ENCODE measurements at places on chromosomes 6 and 20. TPM values are rescaled to one million over a fixed set of nuclear protein-coding genes. Genes with fewer than 3 reads are reported as not detected.

- DNase-seq, result no peak
These were observed 1199.8 kb upstream of the MAP3K7 start for GRCh38 chr6:91786474-91787184.

DNA sequence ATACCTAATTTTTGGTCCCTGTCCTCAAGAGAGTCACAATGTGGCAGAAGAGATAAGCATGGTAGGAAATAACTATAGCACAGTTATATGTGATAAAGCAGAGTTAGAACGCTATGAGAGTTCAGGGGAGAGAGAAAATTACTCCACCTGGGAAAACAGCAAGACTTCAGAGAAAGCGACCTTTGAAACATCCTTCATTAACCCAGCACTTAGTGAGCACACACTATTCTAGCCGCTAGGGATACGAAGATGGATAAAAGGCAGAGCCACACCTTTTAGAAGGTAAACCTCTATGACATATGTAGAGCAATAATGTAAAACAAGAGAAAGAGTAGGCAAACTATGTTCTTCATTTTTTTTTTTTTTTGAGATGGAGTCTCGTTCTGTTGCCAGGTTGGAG lies 264.3 kb downstream of the PTPRK start:
- no peak for DNase-seq

DNA sequence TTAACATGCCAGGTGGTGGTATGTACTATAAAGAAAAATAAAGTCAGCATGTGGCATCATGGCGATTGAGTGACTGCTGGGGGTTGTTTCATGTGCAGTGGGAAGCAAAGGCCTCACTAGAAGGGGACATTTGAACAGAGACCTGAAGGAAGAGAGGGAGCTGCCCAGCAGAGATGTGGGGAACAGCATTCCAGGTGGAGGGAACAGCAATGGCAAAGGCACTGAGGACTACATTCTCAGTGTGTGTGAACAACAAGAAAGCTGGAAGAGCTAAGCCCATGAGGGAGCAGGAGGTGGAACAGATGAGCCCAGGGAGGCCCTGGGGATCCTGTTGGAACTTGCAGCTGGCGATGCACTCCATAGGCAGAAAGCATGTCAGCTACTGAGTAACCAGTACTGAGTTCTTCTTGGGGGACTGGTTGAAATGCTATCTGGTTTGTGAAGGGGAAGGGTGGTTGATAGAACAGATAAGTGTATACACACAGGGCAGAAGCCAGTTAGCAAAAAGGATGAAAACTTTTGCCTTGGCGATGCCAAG lies 29.2 kb downstream of the NOX3 start:
- DNase-seq, result no peak

GRCh38 chr6:144657691-144658090 lies 372.6 kb downstream of the UTRN start:
- DNase-seq, result peak; percentile 64

Gene SAMD5
- total RNA-seq, result 6.9 TPM

DNA sequence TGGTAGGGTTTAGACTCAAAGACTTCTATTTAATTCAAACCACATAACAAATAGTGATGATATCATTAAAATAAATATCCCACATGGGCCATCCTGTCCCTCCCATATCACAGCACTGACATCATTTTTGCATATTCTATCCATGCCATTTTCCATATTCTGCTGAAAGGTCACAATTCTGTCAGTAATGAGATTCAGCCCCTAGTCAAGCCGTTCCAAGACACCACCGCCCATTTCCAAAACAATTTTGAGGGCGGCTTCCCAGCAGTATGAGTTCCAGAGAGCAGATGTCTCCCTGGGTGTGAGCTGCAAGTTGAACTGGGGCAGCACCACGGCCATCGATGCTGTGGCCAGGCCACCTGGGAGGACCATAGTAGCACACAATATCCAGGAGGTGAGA lies 65.1 kb upstream of the PLEKHG1 start:
- DNase-seq, result no peak

Gene GPR6
- total RNA-seq, result not detected

- no peak for DNase-seq
These were observed 118.1 kb upstream of the PRDM1 start for GRCh38 chr6:105967917-105968602.

Gene CST7
- not detected for total RNA-seq

- DNase-seq, result no peak
These were observed 9.2 kb upstream of the SDCBP2 start for GRCh38 chr20:1338096-1338495.

- no peak for DNase-seq
These were observed 19.1 kb downstream of the GABRR2 start for GRCh38 chr6:89295981-89296380.

DNA sequence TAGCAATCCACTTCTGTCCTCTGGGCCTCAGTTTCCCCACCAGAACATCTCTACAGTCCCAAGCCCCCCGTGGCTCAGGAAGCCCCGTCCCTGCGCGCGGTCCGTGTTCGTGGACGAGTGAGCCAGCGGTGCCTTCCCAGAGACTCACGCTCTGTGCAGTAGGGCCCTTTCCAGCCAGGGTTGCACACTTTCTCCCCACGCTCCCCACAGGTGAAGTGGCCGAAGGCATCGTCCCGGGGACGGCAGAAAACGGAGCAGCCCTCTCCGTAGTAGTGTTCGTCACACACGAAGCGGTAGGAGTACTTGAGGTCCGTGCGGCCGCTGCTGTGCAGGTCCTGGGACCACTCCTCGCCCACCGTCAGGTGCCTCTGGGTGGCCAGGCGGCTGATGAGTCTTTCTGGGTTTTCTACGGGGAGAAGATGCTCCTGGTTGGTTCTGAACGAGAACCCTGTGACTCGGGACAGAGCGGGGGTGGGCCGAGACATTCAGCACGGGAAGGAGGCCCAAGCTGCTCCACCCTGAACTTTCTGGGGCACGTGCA lies 2.7 kb downstream of the DLL1 start:
- no peak for DNase-seq

- no peak for DNase-seq
These were observed 20.9 kb downstream of the TSHZ2 start for GRCh38 chr20:52993076-52993475.

Gene SLC26A8
- not detected for total RNA-seq

Gene LKAAEAR1
- 25.2 TPM for total RNA-seq

- no peak for DNase-seq
These were observed 52.5 kb downstream of the MAFB start for GRCh38 chr20:40636486-40636885.

DNA sequence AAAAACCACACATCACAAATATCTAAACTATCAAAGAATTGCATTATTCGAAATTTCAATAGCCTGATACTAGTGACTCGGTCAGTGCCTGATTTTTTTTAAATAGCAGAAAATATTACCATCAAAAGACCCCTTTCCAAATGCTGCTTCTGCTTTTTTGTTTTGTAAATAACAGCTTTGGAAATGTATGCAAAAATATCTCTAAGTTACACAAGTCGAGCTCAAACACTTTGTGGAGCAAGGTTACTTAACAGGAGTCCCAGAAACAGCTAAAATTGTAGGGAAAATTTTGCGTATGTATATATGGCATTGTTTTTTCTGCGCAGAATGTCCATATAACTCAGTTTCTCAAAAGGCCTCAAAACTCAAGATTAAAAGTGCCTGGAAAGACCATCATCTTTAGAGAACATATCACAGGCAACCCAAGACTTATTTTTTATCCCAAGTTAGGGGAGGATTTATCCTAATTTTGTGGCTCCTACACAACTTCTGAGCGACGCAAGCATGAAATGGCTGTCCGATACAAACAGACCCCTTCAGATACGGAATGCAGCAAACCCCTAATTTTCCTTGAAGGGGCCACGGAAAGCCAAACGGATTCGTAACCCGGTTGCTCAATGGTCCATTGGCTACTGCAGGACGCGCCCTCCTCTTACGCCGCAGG lies 1.3 kb downstream of the CEP85L start:
- peak; percentile 34 for DNase-seq

DNA sequence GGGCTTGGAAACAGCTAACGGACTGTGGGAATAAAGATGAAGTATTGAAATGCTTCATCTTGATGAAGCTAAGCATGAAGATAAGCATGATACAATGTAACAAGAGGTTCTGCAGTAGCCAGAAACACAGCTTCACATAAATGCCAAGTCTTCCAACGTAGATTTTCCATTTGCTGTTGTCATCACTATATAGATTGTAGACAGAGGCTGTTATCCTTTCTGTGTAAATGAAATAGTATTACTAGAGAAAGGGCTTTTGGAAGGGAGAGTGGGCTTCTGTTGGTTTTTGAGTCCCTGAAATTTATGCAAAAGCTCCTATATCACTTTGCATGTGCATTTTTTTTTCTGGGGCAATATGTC lies 649.0 kb downstream of the RNF144B start:
- no peak for DNase-seq

Gene CAP2
- total RNA-seq, result 16.5 TPM

DNA sequence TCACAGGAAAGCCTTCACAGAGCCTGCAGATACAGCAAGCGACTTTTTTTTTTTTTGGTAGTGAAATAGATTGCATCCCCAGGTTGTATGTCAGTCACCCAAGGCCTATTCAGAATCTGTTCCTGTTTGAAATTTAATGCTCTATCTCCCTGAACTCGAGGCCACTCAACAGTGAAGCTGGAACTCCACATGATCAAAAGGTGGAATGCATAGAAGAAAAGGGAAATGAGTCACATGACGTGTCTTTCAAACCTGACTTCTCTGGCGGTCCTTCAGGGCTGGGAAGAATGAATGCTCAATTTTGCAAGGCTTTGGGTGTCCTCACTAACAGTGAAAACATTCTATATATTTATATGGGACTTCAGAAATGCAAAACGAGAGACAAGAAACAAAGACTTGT lies 88.4 kb upstream of the B3GAT2 start:
- DNase-seq, result no peak

Gene SLCO4A1
- 65.5 TPM for total RNA-seq

DNA sequence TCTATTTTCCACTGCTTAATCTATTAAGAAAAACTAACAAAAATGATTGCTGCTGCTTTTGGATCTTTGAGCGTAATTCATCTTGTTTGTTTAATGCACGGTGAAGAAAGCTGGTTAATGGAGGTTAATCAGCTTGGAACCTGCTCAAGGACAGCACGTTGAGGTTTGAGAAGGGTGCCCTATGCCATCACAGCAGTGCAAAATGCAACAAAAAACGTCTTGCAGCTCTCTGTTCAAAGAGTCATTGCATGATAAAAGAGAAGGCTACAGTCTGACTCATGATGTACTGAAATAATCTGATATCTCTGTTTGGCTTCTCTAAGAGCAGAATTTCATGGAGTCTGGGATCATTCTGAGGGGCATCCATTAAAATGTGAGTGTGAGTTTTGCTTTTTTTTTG lies 80.6 kb upstream of the PREP start:
- DNase-seq, result no peak

GRCh38 chr20:40778894-40779496 lies 90.0 kb upstream of the MAFB start:
- DNase-seq, result no peak

DNA sequence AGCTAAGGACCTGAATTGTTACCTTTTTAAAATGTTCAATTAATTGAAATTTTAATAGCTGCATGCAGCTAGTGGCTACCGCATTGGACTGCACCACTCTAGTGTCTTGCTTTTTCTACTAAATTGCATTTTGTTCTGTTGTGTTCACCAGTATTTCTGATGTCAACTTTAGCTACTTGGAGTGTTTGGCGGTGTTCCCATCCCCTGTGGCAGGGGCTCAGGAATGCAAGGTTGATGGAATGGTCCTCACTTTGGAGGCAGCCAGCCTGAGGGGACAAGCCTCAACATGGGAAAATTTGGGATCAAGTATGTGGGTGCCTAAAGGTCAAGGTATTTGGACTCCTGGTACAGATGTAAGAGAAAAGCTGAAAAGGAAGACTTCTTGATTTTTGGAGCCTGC lies 230.1 kb upstream of the PRND start:
- no peak for DNase-seq

- no peak for DNase-seq
These were observed 78.7 kb upstream of the SLCO4A1 start for GRCh38 chr20:62563561-62563960.

GRCh38 chr20:36506253-36506652 lies 35.1 kb upstream of the MYL9 start:
- DNase-seq, result peak; percentile 19

GRCh38 chr6:123007885-123008284 lies 11.8 kb downstream of the CLVS2 start:
- no peak for DNase-seq

DNA sequence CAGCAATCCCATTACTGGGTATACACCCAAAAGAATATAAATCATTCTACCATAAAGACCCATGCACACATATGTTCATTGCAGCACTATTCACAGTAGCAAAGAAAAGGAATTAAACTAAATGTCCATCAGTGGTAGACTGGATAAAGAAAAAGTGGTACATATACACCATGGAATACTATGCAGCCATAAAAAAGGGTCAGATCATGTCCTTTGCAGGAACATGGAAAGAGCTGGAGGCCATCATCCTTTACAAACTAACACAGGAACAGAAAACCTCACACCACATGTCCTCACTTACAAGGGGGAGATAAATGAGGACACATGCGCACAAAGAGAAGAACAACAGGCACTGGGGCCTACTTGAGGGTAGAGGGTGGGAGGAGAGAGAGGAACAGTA lies 60.9 kb downstream of the DCDC2 start:
- DNase-seq, result no peak

DNA sequence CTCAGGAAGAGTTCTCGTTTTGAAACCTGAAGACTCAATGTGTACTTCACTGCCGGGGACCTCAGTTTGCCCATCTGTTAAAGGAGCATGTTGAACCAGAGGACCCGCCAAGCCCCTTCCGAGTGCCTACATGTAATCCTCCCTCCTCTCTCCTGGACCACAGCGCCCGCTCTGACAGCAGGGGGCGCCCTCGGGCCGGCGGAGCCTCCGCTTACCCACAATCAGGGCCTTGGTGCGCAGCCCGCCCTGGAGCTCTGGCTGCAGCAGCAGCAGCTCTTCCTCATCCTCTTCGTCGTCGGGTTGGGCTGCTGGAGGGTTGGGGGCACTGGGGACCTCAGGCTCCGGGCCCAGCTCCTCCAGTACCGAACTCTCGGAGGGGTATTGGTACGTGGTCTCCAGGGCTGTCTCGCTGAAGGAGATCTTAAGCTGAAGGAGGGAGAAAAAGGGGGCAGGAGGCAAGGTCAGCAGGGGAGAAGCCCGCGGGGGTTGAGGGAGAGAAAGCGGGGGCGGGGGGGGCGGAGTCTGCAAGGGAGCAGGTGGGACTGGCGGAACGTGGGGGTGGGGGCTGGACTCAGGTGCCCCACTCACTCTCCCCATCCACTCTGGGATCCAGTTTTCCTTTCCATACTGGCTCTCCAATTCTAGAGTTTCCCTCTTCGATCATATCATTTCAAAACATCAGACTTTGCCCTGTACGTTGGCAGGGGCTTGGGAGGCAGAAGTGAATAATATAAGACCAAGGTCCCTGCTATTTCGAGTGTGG lies 6.3 kb upstream of the DHX16 start:
- DNase-seq, result peak; percentile 71

GRCh38 chr6:128889870-128890269 lies 6.9 kb downstream of the LAMA2 start:
- no peak for DNase-seq

- peak; percentile 78 for DNase-seq
These were observed 186.2 kb upstream of the TNFAIP3 start for GRCh38 chr6:137680705-137681346.

Gene CDH26
- total RNA-seq, result 0.44 TPM

- DNase-seq, result no peak
These were observed 3.1 kb upstream of the MRGBP start for GRCh38 chr20:62792940-62793756.
